Right lobe of liver (tissue), 6 donors: ENCODE measurements at places on chromosomes 5 and 9. TPM values are rescaled to one million over a fixed set of nuclear protein-coding genes. Genes with fewer than 3 reads are reported as not detected.

DNA sequence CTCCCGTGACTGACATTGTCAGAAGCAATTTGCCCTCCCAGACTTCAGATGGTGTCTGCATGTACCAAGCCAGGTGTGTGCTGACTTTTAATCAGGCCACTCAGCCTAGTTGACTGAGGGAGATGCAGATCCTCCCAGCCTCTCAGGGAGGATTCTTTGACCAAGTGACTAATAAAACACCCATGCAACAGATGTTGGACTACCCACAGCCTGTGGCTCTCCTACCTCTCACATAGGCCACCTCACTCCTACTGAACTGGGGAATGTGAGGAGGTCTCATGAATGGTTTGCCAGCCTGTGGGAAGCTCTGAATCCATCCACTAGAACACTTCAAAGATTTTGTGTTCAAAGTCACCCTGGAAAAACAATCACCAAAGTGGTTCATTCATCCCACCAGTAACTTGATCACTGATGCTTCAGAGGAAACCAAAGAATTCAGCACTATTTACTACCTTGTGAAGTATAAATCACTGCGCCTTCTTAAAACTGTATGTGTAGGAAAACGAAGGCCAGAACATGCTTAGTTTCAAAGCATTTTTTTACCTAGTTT lies 80.1 kb downstream of the ESM1 start:
- no peaks in the 10 kb centered on the region for H3K27me3 ChIP-seq
- no peaks in the 10 kb centered on the region for H3K4me1 ChIP-seq
- no peak overlapping the region for H3K27ac ChIP-seq
- DNase-seq, result no peak

DNA sequence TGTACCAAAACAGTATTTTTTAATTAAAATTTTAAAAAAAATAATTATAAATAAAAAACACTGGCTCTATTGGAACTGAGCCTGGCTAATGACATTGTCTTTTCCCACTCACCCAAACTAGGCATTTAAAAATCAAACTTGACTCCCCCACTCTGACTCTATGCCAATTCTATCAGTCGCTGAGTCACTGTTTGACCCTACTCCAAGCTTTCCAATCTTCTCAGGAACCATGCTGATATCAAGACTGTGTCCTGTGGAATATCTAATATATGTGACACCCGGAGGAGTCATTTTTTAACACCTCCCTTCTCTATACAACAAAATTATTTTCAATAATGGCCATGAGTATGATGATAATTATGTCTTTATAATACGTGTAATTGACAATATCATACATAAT lies 171.6 kb upstream of the RASEF start:
- DNase-seq, result no peak
- no peaks in the 10 kb centered on the region for H3K27me3 ChIP-seq
- H3K36me3 ChIP-seq, result no peaks in the 10 kb centered on the region
- no peaks in the 10 kb centered on the region for H3K4me1 ChIP-seq

DNA sequence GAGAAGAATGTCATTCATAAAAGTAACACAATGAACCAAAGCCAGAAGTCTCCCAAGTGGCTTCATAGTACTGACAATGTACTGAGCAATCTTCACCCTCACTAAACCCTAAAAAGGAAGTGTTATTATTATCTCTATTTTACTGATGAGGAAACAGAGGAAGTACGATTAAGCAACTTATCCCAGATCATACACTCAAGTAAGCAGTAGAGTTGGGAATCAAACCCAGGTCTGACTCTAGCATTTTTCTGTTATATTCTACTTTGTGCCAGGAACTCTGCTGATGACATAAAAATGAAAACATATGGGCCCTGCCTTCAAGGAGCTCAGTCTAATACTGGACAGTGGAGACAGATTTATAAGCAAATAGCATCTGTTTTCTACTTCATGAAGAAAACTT lies 109.2 kb downstream of the RAPGEF6 start:
- no peak overlapping the region for H3K4me3 ChIP-seq
- H3K36me3 ChIP-seq, result no peaks in the 10 kb centered on the region
- H3K27ac ChIP-seq, result no peak overlapping the region
- H3K4me1 ChIP-seq, result no peaks in the 10 kb centered on the region

- no peaks in the 10 kb centered on the region for H3K4me1 ChIP-seq
- no peaks in the 10 kb centered on the region for H3K36me3 ChIP-seq
- no peaks in the 10 kb centered on the region for H3K27me3 ChIP-seq
- DNase-seq, result no peak
- no peak overlapping the region for H3K27ac ChIP-seq
- H3K4me3 ChIP-seq, result no peak overlapping the region
Observed at GRCh38 chr5:159456722-159457465, 126.6 kb upstream of the IL12B start.

GRCh38 chr9:6199596-6199995 lies 16.0 kb upstream of the IL33 start:
- H3K27me3 ChIP-seq, result no peaks in the 10 kb centered on the region
- H3K36me3 ChIP-seq, result no peaks in the 10 kb centered on the region
- no peaks in the 10 kb centered on the region for H3K4me1 ChIP-seq
- H3K4me3 ChIP-seq, result no peak overlapping the region
- H3K27ac ChIP-seq, result no peak overlapping the region
- DNase-seq, result peak; percentile 47

DNA sequence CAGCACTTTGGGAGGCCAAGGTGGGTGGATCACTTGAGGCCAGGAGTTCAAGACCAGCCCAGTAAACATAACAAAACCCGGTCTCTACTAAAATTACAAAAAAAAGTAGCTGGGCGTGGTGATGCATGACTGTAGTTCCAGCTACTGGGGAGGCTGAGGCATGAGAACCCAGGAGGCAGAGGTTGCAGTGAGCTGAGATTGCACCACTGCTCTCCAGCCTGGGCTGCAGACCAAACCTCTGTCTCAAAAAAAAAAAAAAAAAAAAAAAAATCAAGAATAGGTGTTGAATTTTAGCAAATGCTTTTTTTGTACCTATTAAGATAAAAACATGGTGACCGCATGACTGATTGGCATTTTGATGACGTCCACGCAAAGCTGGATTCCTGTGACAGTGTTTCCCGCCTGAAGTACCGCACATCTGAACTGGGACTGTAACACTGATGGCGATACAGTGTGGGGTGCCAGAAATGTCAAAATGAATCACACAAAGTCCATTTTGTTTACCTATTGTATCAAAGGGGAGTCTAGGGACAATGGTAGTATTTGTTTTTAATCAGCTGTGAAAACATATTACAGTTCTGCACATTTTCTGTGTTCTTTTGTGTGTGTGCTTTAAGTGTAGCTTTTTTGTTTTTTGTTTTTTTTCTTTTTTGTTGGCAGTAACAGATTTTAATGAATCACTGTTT lies 23.2 kb upstream of the TBC1D9B start:
- DNase-seq, result no peak
- H3K4me3 ChIP-seq, result no peak overlapping the region
- no peaks in the 10 kb centered on the region for H3K4me1 ChIP-seq
- H3K36me3 ChIP-seq, result no peaks in the 10 kb centered on the region
- H3K27me3 ChIP-seq, result no peaks in the 10 kb centered on the region
- no peak overlapping the region for H3K27ac ChIP-seq

THBS4 gene
- total RNA-seq, result not detected
